ENCODE measurements at places on chromosomes 7 and 10.

DNA sequence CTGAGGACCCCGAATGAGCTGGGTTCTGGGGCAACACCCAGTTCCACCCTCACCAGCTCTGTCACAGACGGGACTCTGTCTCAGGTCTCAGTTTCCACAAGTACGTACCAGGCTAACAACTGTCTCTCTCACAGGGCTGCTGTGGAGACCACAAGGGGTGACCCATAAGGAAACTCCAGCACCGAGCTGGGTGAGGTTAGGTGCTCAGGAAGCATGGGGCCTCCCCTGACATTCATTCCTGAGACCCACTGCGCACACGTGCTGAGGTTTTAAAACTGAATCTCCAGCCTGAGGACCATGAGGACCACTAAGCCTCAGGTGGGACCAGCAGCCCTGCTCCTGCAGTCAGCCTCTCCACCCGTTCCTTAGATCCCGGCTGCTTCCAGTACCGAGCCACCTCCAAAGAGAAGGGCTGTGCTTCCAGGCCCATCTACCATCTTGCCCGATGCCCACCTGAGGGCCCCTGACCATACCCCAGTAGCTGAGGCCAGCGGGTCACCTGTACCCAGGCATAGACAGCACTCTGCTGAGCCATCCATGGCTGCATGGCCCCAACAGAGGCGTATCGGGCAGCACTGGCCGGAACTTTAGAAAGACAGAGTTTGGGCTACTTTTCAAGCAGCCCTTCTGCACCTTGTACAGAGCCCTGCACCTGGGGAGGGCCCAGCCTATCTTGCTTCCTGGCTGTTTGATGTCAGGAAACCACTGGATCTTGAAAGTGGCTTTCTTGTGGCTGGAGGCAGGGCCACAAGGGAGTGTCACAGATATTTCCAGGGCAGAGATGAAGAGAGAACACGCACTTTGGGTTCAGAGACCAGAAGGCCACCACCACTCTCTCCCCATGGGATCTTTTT, 18.7 kb downstream of the HSPA12A start:
- peak; percentile 8 for DNase-seq

GRCh38 chr7:73847941-73848723, 5.8 kb upstream of the METTL27 start:
- no peak for DNase-seq

DNA sequence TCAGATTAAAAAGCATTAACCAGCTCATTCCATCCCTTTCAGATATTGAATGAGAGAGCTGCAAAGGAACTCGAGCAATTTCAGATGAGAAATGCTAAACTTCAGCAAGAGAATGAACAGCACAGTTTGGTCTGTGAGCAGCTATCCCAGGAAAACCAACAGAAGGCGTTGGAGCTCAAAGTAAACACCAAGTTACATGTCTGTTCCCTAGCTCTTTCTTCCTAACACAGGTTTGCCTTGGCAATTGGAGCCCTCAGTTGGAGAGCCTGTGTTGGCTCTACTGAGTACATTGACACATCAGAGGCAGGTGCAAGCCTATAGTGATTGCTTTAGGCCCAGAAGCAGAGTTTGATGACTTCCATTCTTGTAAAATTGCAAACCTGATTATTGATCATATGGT, 14.7 kb downstream of the CFAP58 start:
- DNase-seq = no peak

GRCh38 chr10:51619365-51619764, 80.0 kb downstream of the CSTF2T start:
- DNase-seq = no peak

- DNase-seq = no peak
Observed at GRCh38 chr7:44173911-44174693, 15.1 kb downstream of the GCK start.

- DNase-seq = no peak
Observed at GRCh38 chr7:135197343-135197742, 14.0 kb downstream of the WDR91 start.

DNA sequence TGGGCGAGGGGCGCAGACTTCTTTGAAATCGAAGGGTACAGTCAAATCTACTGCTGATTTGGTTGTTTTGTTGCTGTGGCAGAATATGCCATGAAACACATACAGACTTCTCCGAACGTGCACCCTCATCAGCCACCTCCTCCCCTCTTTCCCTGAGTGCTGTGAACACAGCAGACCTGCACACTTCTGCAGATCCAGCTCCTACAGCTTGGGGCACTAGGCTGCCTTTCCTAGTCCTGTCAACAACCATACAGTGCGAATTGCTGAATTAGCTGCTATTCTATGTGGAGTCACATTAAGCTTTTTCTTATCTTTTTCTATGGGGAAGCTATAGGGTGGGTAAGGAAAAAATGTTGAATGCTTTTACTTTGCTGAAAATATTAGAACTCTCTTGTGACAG, 57.5 kb downstream of the COL17A1 start:
- no peak for DNase-seq

DNA sequence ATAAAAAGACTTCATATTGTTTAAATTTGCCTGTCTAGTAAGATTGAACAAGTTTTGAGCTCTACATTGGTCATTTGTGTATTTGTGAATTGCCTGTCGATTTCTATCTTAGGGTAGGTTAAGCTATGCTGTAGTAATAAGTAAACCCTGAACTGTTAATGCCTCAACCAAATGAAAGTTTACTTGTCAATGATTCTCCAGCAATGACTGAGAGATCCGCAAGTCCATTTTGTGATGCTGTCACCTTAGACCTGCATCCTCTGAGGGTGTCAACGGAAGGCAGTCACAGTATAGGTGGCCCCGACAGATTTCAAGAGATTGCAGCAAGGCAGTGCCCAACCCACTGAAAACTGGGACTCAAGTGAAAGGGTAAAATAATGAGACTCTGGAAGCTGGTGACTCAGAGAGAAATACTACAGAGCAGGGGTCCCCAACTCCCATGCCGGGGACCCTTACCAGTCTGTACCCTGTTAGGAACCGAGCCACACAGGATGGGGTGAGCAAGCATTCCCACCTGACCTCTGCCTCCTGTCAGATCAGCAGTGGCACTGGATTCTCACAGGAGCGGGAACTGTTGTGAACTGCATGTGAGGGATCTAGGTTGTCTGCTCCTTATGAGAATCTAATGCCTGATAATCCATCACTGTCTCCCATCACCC, 10.8 kb upstream of the PHYH start:
- DNase-seq = no peak

DNA sequence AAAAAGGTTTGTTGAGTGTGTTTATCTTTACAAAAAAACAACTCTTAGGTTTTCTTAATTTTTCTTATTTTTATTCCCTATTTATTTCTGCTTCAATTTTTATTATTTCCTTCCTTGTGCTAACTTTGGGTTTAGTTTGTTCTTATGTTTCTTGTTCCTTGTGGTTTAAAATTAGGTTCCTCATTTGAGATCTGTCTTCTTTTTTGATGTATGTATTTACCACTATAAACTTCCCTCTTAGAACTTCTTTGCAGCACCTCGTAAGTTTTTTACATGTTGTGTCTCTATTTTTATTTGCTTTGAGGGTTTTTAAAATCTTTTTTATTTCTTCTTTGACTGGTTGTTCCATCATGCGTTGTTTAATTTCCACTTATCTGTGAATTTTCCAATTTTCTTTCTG, 1217.1 kb upstream of the CELF2 start:
- no peak for DNase-seq

GRCh38 chr10:18424200-18424599, 227.2 kb downstream of the NSUN6 start:
- no peak for DNase-seq

GRCh38 chr10:15562578-15562977, 157.1 kb downstream of the ITGA8 start:
- no peak for DNase-seq

DNA sequence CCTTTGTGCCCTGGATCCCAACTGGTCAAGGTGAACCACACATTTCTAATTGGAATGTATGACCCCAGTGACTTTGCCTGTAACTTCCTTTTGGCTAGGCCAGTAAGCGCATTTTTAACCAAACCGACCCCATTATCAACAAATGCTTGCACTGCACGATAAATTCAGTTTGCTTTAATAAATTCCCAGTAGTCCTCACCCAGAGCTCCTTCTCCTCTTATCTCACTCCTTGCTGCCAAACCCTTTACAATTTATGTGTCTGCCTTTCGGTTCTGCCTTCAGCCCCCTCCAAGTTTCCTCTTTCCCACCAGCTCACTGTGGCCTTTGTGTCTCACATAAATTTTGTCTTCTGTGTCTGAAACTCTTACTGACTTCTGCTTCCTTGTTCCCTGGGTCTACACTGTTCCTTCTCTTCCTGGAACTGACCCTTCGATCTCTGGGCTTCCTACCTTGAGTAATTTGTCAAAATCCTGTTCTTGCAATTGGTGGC, 59.0 kb downstream of the TBXAS1 start:
- DNase-seq = no peak

GRCh38 chr10:56507033-56507432, 146.0 kb upstream of the ZWINT start:
- no peak for DNase-seq

DNA sequence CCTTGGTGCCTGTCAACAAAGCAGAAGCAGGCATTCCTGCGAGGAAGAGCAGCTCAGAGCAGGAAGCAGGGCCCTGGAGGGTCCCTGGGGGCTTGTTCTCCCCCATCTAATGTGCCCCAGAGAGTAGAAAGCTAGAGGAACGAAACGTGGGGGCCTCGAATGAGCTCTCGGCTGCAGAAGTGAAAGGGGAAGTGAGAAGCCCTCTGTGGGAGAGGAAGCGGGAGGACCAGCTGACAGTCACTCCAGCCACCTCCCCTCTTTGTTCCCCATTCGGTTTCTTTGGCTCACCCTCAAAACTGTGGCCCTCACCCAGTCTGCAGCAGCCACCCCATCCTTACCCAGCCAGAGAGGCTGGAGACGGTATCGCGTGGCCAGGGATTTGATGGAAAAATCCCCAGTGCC, 25.0 kb downstream of the C10orf105 start:
- no peak for DNase-seq

- DNase-seq = no peak
Observed at GRCh38 chr10:1687190-1687589, 50.1 kb downstream of the ADARB2 start.

DNA sequence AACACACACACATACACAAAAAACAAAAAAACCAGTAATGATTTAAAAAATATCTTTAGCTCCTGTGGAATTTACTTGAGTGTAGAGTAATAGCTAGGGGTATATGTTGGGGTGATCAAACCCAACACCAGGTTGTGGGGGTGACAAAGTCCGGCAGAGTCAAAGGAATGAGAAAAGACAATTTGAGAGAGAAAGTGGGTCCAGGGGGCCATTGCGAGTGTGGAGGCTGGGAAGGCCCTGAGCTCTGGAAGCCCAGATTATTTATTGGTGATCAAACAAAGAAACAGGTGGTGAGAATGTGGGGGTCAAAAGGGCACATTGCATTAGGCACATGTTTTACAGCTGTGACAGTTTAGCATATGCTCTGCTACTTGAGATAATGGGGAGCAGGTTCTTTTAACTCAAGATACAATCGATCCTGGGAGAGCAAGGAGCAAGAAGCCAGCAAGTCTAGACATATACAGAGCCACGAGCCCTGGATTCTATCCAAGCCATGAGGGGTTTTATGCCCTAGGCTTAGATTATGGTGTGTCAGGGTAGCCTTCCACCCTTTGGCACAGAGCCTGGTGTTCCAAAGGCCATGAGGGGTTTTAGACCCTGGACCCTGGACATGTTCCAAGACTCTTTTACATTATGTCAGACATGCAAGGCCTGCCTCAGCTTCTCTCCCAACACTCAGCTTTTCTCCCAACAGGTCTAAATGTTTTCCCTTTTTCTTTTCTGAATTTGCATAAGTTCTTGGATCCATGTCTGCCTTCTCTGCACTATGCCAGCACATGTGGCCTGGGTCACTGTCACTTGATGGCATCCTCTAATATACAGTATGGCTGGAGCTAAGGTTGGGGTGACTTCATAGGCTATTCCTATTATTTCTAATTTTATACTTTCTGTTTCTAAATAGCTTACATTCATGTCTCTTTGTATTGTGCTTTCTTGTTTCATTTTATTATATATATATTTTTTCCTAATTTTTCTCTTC, 48.6 kb upstream of the MKI67 start:
- DNase-seq = no peak

GRCh38 chr10:34523017-34523767, 291.9 kb downstream of the PARD3 start:
- no peak for DNase-seq

- DNase-seq = no peak
Observed at GRCh38 chr10:28984431-28984830, 304.4 kb upstream of the LYZL1 start.

- no peak for DNase-seq
Observed at GRCh38 chr10:60400366-60400765, 10.7 kb upstream of the ANK3 start.
